ENCODE measurements at places on chromosomes 3 and 15. TPM values are rescaled to one million over a fixed set of nuclear protein-coding genes. Genes with fewer than 3 reads are reported as not detected.

DUOX2 gene
- not detected for total RNA-seq

HRH1 gene
- 30.6 TPM for total RNA-seq

RTP3 gene
- total RNA-seq = not detected

HESX1 gene
- 0.99 TPM for total RNA-seq

SAMMSON gene
- total RNA-seq = under 0.01 TPM

RAB5A gene
- 50.9 TPM for total RNA-seq

CFAP44 gene
- 1.5 TPM for total RNA-seq

PRR23C gene
- not detected for total RNA-seq

LRRIQ4 gene
- total RNA-seq = under 0.01 TPM

TRPM7 gene
- total RNA-seq = 62.9 TPM

CCDC191 gene
- total RNA-seq = 1.8 TPM

RHOA gene
- total RNA-seq = 548 TPM

ARNT2 gene
- total RNA-seq = 9.8 TPM

All from fibroblast of lung (primary cell).